ENCODE measurements at places on chromosomes 1 and 21.

- DNase-seq, result no peak
Observed at GRCh38 chr1:97243973-97244560, 522.5 kb downstream of the PTBP2 start.

DNA sequence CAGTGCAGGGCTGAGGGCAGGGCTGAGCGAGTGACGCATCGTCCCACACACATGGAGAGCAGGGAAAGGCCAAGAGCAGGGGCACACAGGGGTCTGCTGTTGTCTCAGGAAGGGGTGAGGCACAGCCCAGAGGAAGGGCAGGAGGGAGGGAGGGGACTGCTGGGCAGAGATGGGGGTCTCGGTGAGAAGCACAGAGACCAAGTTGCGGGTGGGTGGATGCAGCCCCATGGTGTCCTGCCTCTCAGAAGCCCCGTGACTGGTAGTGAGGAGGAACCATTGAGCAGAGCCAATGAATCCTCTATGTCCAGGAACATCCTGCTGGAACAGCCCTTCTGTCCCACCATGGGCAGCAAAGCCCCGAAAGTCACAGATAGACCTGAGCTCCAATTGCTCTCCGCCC lies 17.8 kb downstream of the C1orf198 start:
- DNase-seq, result no peak

DNA sequence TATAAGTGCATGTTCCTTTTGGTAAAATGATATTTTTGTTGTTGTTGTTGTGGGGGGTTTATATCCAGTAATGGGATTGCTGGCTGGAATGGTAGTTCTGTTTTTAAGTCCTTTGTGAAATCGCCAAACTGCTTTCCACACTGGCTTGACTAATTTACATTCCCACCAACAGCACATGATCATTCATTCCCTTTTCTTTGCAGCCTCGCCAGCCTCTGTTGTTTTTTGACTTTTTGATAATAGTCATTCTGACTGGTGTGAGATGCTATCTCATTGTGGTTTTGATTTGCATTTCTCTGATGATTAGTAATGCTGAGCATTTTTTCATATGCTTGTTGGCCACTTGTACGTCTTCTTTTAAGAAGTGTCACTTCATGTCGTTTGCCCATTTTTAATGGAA lies 188.5 kb upstream of the CHRM3 start:
- no peak for DNase-seq

GRCh38 chr1:178275553-178275952 lies 181.6 kb downstream of the RASAL2 start:
- no peak for DNase-seq

DNA sequence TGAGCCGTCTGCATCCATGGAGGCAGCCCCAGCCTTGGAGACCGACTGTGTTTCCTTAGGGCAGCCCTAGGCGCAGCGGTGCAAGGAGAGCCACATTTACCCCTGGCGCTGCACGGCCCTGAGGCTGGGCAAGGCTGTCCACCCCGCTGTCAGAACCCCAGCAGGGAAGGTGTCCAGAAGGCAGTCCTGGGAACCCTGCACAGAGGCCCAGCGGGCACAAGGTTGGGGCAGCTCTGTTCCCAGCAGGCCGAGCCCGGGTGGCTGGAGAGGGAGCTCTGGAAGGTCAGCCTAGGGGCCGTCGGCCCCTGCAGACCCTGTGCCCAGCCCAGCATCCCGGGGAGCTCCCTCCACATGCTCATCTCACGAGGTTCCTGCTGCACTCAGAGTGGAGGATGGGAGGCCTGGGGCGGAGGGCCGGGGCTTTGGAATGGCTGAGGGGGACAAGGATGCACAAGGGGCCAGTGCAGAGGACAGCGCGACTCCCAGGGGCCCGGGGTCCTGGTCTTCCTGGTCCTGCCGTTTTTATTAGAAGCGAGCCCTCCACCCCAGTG lies 19.9 kb upstream of the SAMD11 start:
- no peak for DNase-seq

DNA sequence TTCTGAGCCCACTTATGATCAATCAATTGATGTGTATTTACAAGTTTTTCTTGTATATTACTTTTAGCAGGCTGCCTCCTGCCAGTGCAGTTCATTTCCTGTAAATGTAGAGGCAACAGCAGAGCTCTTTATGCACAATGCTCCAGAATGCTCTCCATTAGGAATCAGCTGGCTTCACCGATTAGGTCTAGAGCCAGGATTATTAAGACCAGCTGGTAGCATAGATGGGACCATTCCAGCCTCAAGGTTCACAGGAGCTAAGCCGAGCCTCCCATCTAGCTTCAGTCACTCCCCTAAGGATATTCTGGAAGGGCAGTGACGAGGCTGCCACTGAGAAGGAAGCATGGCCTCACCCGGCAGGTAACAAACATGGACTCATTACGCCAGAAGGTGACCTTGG lies 36.8 kb downstream of the DHRS3 start:
- no peak for DNase-seq

- DNase-seq, result no peak
Observed at GRCh38 chr21:15687208-15687607, 42.6 kb upstream of the USP25 start.

DNA sequence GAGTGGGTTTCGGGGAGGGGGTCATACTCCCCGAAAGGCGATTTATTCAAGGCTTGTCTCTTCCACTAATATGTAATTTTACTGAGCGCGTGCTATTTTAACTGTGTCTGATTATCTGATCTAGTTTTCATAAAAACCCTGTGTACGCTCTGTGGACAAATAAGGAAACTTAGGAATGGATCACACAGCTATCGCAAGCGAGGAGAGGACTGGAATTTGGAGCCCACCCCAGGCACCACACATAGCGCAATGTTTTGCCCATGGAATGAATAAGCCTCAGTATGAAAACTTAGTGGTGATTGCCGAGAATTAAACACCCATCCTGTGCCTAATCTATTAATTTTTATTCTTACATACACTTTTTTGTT lies 9.8 kb upstream of the RAB42 start:
- DNase-seq, result no peak

GRCh38 chr1:86774305-86775295 lies 70.2 kb downstream of the SH3GLB1 start:
- DNase-seq, result no peak

DNA sequence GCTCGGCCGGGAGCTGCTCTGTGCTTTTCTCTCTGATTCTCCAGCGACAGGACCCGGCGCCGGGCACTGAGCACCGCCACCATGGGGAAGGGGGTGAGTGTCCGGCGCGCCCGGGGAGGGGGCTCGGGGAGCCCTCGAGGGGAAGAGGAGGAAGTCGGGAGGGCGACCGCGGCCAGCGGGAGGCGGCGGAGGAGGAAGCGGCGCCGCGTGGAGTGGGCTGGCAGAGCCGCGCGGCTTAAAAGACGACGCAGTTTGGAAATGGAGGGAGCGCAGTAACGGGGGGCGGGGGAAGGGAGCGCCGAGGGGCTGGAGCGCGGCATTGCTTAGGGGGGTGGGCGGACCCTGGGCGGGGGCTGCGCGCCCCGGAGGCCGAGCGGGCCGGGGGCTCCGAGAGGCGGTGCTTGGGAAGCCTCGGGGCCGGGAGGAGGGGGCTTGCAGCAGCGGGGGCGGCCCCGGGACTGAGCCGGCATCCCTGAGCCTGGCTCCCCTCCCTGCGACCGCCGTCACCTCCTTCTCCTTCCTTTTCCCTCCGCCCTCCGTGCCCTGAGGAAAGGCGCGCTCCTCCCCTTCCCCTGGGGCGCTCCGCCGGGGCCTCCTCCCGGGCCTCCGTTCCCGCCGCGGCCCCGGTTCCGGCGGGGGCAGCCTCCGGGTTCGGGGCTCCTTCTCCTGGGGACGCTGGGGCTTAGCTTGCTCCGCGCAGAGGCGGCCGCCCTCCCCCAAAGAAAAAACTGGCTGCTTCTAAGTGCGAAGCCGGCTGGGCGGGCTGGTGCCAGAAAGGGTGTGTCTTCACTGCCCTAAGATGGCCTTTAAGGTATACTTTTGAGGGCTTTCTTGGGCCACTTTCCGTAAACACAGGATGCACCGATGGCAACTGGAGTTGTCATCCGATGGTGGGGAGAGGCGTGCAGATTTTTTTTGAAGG lies 648 bp downstream of the ATP1A1 start:
- DNase-seq, result no peak

GRCh38 chr1:190633488-190633887 lies 155.8 kb upstream of the BRINP3 start:
- no peak for DNase-seq

DNA sequence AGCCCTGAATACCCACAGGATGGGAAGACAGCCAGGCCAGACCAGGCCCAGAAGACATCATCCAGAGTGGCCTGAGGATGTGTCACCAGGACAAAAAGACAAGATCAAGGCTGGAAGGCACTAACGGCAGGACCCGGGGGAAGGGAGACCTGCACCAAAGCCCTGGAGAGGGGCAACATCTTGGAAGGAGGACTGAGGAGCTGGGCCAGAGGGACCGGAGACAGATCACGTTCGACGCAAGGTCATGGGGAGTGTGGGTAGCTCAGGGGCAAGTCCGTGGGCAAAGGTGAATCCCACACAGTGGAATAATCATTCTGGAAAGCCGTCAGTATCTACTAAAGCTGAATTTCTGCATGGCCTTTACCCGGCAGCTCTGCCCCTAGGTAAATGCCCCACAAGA lies 478.6 kb downstream of the MATN1 start:
- no peak for DNase-seq

GRCh38 chr1:77605246-77606026 lies 77.0 kb downstream of the ZZZ3 start:
- DNase-seq, result no peak

DNA sequence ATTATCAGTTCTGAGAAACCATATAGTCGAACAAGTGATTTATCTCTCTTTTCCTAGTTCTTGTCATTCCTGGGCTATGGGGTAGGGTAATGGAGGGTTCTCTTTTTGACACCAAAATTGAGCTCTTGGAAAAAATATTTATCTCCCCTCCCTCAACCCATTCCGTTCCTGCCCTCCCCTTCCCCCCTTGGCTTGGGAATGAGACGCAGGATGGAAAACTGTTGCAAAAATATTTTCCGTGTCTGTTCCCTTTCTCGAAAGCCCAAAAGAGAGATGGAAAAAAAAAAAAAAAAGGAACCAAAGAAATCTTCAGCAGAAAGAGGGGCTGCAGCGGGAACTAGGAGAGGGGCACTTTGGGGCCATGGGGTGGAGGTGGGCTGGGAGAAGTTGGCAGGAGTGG lies 766 bp downstream of the ATP2B4 start:
- DNase-seq, result no peak

DNA sequence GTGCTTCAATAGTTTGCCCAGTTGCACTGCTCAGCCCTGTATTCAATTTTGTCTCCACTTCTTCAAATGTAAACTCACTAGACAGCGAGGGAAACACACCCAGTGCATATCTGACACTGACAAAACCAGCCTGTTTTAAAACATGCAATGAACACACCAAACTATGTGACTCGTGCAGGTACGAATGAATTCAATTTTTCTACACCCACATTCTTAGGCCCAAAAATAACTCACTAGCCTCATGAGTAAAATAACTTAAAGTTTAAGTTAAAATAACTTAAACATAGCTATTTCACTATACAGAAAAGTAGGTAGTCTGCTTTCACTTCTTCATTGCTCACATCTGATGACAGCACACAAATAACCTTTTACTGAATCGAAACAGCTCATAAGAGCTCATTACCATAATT lies 21.1 kb downstream of the TTC13 start:
- DNase-seq, result no peak

GRCh38 chr1:161986328-161986727 lies 37.3 kb downstream of the OLFML2B start:
- no peak for DNase-seq

- no peak for DNase-seq
Observed at GRCh38 chr1:94799206-94799605, 21.0 kb upstream of the SLC44A3 start.
